ENCODE measurements at places on chromosomes 2 and 18.

DNA sequence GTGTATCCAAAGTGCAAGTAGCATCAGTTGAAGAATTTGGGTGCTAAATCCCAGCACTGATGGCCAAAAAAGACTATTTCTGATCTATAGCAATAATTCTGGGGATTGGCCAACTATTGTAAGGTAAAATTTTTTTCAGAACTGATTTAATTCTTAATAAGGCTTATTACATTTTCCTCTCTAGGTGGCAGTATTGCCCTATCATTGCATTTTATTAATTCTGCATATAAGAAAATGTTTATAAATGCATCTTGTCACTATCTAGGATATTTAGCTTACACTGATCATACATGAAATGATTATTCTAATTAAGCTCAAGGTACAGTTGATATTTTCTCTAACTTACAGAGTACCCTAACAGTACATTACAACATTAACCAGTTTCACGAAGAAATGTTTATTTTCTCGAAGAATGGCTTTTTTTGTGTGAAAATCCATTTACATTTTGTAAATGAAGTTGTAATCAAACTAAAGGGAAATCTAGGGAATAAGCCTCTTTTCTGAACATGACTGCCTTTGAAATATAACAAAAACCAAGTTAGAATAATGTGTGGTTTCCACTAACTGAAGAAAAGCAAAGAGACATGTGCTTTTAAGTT lies 11.0 kb downstream of the TTN start:
- H3K4me3 ChIP-seq: no peak overlapping the region
- no peaks in the 10 kb centered on the region for H3K4me1 ChIP-seq
- H3K36me3 ChIP-seq: no peaks in the 10 kb centered on the region
- no peak for DNase-seq
- H3K27me3 ChIP-seq: no peaks in the 10 kb centered on the region
- no peak overlapping the region for H3K27ac ChIP-seq

- no peaks in the 10 kb centered on the region for H3K36me3 ChIP-seq
- no peak for DNase-seq
- H3K4me1 ChIP-seq: no peaks in the 10 kb centered on the region
- no peak overlapping the region for H3K27ac ChIP-seq
Measured at GRCh38 chr2:69988086-69988635, 26.7 kb upstream of the ASPRV1 start.

- 0 out of 2 replicates have a peak, but pooled peaks cover 9% of the 10 kb centered on the region for H3K4me1 ChIP-seq
- DNase-seq: no peak
Measured at GRCh38 chr18:2087877-2088673, 483.2 kb downstream of the METTL4 start.

DNA sequence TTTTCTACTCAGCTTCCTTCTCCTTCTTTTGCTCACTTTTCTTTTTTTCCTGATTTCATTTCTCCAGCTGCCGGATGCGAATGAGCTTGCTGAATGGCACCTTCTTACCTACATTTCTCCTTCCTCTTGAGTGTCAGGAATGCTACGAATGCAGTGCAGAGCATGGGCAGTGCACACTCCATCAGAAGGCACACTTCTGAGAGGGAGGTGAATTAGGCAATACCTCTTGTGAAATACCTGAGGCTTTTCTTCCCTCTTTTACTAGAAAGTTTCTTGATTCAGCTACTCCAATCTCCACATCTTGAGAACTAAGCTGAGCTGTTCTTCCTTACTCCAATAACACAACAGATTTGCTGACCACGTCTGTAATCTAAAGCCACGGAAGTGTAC lies 51.1 kb downstream of the PLEKHM3 start:
- H3K27ac ChIP-seq: no peak overlapping the region
- no peaks in the 10 kb centered on the region for H3K4me1 ChIP-seq
- H3K4me3 ChIP-seq: no peak overlapping the region
- no peaks in the 10 kb centered on the region for H3K27me3 ChIP-seq

DNA sequence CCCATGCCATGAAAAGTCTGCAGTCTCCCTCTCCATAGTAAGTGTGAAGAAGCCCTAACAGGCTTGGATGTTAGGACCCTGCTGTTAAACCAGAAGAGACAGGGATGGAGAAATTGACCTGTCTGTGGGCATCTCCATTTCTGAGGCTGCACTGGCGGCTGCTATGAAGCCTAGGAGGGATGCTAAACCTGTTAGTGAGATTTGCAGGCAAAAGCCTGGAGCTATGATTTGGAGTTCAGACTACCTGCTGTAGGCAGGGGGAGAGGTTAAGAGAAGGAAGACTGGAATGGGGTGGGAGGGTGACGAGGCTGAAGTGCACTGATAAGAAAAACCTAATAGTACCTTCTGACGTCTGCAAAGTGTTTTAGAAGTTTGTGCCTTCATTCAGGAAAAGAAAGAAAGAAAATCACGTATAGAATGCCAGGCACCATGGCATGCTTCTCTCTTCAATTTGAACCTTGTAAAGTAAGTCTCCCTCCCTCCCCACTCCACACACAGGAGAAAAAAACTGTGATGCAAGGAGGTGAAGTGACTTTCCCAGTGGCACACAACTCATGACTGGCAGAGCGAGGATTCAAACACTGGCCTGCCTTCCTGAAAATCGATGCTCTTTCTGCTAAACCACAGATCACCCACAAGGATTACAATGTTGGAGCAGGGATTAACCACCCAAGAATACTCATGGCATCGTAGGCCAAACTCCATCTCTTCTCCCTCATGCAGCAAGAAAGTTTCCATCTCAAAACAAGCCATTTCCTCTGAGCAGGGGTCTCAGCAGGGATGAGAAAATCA lies 98.5 kb upstream of the PKDCC start:
- no peaks in the 10 kb centered on the region for H3K36me3 ChIP-seq
- no peak overlapping the region for H3K27ac ChIP-seq

- no peaks in the 10 kb centered on the region for H3K36me3 ChIP-seq
- H3K4me1 ChIP-seq: no peaks in the 10 kb centered on the region
- H3K27me3 ChIP-seq: no peaks in the 10 kb centered on the region
Measured at GRCh38 chr18:7688580-7688979, 121.5 kb downstream of the PTPRM start.
